ENCODE measurements at places on chromosomes 11 and 22.
A peak's percentile ranks its signal among the peaks of the same experiment; 100 is the strongest.

- peak; percentile 28 for DNase-seq
Observed at GRCh38 chr11:68904248-68904847, 657 bp downstream of the IGHMBP2 start.

DNA sequence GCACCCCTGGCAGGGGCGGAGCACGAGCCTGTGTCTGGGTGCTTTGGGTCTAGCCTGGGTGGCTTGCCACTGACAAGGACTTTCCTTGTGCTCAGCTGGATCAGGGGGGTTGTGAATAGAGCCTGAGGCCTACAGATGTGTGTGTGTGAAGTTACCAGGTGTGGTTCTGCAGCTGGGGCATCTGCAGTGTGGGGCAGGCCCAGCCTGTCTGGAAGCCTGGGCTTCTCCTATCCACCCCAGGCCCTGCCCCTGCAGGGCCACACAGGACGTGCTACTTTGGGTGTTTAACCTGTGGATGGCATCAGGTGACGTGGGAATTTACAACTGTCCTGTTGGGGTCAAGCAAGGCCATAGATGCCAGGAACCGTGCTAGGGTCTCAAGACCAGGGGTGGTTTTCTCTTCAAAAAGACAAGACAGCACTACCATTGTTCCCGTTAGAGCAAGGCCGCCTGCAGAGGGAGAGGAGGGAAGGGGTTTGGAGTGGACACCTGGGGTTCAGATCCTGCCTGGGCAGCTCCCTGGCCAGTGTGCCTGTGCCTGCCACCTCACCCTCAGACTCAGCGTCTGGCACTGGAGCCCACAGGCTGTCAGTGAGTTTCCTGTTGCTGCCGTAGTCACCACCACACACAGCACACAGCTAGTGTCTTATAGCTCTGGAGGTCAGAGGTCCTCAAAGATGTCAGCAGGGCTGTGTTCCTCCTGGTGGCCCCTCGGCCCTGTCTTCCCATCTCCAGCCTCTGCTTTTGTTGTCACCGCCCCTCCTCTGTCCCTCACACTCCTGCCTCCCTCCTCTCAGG, 31.6 kb downstream of the CTTN start:
- DNase-seq: no peak

DNA sequence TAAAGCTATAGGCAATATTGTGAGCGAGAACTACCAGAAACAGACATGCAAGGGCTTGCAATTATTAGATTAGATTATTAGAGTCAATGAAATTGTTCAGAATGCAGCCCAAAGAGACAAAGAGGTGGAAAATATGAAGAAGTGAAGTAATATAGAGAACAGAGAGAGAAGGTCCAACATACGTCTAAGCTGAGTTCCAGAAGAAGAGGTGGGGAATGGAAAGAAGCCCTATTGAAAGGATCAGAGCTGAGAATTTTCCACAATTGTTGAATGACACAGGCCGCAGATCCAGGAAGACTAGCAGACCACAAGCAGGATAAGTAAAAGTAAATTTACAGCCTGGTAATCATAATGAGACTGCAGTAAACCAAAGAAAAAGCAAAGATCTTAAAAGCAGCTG, 93.2 kb downstream of the EXT2 start:
- no peak for DNase-seq

DNA sequence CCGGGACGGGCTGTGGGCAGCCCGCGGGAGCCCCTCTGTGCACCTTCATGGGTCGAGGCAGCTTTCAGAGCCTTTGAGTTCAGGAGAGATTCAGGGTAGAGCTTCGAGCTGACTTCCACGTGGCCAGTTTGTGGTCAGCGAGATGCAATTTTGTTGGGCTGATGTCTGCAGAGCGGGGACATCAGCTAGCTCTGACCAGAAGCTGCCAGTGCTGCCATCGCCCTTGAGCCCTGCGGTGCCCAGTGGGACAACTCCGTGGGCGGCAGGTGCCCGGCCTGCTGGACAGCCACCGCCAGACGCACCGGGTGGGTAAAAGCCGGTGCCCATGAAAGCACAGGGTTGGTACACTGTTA, 719 bp downstream of the TALDO1 start:
- no peak for DNase-seq

DNA sequence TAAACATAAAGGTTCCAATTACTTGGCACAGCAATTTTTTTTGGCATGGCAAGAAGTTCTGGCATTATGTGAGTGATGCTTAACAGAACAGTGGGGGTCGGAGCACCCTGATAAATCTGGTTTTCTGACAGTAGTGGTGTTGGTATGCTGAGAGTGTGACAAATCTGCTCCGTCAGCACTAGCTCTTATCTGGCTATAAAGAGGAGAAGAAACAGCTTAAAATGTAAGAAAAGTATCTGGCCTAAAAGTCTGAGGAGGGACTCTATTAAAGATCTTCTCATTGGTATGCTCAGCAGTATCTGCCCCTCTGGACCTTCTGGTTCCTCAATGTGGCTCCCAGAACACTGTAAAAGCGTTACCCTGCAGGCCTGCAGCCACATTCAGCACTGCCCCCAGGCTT, 137.4 kb downstream of the PLEKHA7 start:
- no peak for DNase-seq

- no peak for DNase-seq
Observed at GRCh38 chr11:95892892-95893570, 30.9 kb downstream of the MTMR2 start.

DNA sequence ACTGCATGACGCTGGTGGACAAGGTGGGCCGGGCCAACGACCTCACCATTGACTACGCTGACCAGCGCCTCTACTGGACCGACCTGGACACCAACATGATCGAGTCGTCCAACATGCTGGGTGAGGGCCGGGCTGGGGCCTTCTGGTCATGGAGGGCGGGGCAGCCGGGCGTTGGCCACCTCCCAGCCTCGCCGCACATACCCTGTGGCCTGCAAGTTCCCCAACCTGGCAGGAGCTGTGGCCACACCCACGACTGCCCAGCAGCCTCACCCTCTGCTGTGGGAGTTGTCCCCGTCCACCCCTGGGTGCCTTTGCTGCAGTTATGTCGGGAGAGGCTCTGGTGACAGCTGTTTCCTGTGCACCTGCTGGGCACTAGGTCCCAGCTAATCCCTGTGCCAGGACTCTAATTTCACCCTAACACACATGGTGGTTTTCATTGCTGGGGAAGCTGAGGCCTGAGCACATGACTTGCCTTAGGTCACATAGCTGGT, 49.0 kb upstream of the PPP6R3 start:
- no peak for DNase-seq

- DNase-seq: no peak
Observed at GRCh38 chr11:5367448-5368074, 16.1 kb upstream of the OR51M1 start.

DNA sequence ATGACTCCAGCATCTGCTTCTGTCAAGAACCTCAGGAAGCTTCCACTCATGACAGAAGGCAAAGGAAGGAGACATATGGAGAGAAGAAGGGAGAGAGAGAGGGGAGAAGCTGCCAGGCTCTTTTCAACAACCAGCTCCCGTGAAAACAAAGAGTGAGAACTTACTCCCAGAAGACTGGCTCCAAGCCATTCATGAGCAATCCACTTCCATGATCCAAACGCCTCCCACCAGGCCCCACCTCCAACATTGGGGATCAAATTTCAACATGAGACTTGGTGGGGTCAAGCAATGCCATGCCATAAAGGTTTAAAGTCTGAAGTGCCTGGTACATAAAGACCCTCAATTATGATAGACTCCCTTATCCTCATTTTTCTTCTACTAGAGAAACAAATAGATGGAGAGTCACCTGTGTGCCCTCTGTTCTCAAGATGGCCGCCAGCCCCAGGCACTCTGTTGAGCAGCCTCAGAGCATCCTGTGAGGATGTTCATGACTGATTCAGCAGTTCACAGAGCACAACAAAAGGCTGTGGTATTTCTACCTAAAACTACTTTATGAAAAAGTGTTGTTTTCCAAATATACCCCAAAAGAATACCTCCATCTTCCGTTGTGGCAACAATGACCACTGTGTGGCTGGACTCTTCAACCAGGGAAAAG, 69.0 kb upstream of the CRTAM start:
- no peak for DNase-seq

GRCh38 chr11:90135016-90135415, 553 bp downstream of the NAALAD2 start:
- no peak for DNase-seq

DNA sequence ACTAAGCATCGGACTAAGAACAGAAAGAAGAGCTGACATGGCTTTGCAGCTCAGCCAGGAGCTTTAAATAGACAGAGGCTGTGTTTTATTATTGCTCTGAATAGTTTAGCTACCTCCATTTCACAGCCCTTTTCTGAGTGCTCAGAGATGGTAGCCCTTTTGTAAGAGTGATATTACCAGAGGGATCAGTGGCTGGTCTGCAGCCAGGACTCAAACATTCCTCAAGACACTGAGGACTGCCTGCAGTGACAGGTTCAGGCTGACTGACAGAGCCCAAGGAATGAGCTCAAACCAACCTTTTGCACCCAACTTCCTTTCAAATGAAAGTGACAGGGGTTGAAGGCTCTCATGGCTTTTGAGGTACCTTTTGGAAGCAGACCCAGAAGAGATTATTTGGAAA, 189.0 kb downstream of the DDX10 start:
- DNase-seq: no peak
